WERI-Rb-1 (cell line): ENCODE measurements at places on chromosomes 3 and 15.

GRCh38 chr3:139357899-139358298 lies 14.1 kb downstream of the MRPS22 start:
- DNase-seq: no peak

GRCh38 chr15:100107606-100108225 lies 234.1 kb downstream of the ADAMTS17 start:
- DNase-seq: no peak

GRCh38 chr3:148004331-148004730 lies 595.2 kb downstream of the ZIC1 start:
- no peak for DNase-seq

- DNase-seq: no peak
Observed at GRCh38 chr3:40642812-40643211, 118.1 kb downstream of the ZNF621 start.
